ENCODE measurements at places on chromosomes 2 and 18. TPM values are rescaled to one million over a fixed set of nuclear protein-coding genes. Genes with fewer than 3 reads are reported as not detected.

COQ10B gene
- 11.8 TPM for total RNA-seq

- H3K4me1 ChIP-seq: peaks cover 10% of the 10 kb centered on the region
- no peak for DNase-seq
- H3K27ac ChIP-seq: no peak overlapping the region
- H3K27me3 ChIP-seq: no peaks in the 10 kb centered on the region
Measured at GRCh38 chr2:79620679-79621078, 107.8 kb downstream of the CTNNA2 start.

DNA sequence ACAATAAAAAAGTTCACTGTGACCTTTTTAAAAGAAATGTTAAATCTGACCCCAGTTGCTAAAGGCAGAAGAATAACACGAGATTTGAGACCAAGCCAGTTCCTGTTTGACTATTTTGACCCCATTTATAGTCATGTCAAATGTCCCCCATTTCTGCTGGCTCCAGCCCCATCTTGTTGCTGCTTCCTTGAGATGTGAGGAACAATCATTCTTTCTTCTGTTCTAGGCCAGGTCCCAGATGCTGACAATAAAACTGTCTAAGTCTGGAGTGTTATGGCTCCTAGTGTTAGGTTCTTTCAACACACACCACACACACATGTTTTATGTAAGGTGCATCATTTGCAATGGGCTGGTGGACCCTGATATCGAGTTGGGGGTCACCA lies 92.0 kb upstream of the CYP1B1 start:
- H3K27me3 ChIP-seq: no peaks in the 10 kb centered on the region
- no peaks in the 10 kb centered on the region for H3K36me3 ChIP-seq
- DNase-seq: no peak
- H3K4me1 ChIP-seq: no peaks in the 10 kb centered on the region

GRCh38 chr2:209985874-209986273 lies 16.6 kb upstream of the RPE start:
- no peaks in the 10 kb centered on the region for H3K4me1 ChIP-seq
- DNase-seq: no peak
- peaks cover 23% of the 10 kb centered on the region for H3K27me3 ChIP-seq
- no peak overlapping the region for H3K27ac ChIP-seq

DNA sequence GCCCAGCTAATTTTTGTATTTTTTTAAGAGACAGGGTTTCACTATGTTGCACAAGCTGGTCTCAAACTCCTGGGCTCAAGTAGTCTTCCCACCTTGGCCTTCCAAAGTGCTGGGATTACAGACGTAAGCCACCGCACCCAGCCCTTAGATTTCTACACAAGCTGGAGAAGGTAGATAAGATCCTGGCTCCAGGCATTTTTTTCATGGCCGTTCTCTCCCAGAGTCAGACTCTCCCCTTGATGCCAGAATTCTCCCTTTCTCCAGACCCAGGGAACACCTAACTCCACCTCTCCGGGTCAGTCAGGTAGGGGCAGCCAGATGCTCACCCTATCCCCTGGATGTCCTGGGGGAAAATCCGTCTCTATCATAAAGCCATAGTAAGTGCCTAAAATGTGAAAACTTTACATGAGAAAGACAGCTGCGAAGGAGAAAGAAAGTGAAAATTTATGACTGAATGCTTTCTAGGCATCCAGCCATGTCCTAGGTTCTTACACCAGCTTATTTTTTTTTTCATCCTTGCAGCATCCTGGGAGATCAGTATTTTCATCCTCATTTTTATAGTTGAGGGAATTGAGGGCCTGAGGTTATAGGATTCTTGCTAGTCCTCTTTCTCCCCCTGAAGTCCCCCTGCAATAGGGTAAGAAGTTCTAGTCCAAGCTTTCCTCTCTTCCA lies 16.3 kb downstream of the SIX3 start:
- no peak for DNase-seq
- H3K27ac ChIP-seq: no peak overlapping the region
- H3K4me1 ChIP-seq: peaks cover 8% of the 10 kb centered on the region
- no peak overlapping the region for H3K4me3 ChIP-seq

CAPN14 gene
- total RNA-seq: 0.50 TPM
